ENCODE measurements at places on chromosomes 2 and 18.

DNA sequence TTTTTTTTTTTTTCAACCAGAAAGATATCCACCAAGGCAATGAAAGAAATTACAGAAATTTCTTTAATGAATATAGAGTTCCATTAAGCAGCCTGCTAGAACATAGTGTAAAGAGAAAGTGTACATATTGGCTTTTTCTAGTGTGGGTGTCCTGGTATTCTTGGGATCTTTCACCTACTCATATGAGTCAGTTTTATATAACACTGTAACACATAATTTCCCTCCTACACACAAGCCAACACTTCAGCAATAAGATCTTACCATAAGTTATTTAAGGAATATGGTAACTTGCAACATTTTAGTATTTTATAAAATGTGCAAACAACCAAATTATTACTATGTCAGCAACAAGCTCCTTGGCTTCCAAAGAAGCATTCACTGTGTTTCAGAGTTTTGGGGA, 59.9 kb downstream of the ZRANB3 start:
- DNase-seq = no peak

DNA sequence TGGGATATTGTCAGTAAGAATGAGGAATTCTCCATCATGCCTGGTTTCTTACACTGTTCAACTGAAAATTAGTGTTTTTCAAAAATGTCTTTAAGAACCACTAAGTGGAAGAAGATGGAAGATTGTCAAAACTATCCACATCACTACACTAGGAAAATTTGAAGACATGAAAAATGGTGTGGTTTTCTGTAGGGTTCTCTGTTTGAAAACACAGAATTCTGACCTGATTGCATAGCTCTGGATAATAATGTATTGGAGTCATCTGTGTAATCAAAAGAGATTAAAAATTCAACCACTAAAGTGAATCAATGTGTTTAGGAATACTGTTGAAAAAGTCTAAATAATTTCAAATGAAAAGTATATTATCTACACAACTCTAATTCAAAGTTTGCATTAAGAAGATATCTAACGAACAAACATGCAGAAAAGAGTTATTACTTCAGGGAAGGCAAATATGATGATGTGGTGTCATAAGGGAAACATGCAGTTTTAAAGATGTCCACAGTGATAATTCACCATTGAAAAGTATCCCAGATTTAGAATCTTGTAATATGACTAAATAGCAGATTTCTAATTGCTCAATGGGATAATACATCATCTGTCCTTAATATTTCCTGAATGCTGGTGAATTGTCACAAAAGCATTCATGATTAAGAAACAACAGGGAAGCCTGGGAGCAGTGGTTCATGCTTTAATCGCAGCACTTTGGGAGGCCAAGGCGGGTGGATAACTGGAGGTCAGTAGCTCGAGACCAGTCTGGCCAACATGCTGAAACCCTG, 116.9 kb downstream of the ERBB4 start:
- DNase-seq = peak; percentile 84

GRCh38 chr2:27736031-27736889, 35.3 kb upstream of the MRPL33 start:
- no peak for DNase-seq

DNA sequence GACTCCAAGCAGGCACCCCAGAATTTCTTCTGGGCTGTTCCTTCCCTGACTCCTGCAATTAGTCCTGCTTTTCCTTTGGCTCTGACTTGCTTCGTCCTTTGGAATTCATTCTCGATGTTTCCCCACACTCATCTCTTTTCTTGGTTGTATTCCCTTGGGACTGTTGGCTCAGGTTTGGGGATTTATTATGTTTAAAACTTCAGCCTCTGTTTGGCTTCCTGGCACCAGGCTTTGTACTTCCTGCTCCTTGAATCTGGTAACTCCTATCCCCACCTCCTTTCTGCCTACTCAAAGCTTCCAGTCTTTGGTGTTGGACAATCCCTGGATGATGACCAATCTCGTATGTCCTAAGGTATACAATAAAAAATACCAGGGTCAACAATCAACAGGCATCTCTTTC, 1.8 kb upstream of the KCNE4 start:
- no peak for DNase-seq

DNA sequence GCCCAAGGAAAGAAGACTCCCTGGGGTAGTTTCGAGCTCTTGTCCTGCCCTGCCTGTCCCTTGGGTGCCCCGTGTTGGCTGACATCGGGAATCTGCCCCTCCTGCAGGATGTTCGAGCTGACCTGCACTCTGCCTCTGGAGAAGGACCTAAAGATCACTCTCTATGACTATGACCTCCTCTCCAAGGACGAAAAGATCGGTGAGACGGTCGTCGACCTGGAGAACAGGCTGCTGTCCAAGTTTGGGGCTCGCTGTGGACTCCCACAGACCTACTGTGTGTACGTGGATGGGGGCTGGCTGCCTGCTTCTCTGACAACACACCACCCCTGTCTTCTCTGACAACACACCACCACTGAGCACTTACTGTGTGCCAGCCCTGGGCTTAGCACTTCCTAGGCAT, 210.8 kb downstream of the DYSF start:
- DNase-seq = no peak

DNA sequence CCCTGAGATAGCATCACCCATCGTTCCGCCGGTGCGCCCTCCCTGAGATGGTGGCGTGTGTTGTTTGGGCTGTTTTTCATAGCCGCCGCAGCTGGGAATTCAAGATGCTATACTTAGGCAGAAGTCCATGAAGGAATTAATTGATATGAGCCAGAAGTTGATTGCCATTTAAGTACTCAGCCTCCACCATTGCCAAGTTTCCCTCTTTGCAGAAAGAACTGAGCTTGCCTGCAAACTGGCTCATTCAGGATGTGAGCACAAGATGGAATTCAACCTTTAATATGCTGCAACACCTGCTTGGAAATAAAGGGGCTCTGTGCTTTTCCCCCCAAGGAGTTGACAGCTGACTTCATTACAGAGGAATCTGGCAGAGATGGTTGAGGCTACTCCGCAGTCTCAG, 295.5 kb downstream of the ZNF521 start:
- no peak for DNase-seq

- no peak for DNase-seq
These were observed 237.5 kb downstream of the LDLRAD4 start for GRCh38 chr18:13455960-13456481.

DNA sequence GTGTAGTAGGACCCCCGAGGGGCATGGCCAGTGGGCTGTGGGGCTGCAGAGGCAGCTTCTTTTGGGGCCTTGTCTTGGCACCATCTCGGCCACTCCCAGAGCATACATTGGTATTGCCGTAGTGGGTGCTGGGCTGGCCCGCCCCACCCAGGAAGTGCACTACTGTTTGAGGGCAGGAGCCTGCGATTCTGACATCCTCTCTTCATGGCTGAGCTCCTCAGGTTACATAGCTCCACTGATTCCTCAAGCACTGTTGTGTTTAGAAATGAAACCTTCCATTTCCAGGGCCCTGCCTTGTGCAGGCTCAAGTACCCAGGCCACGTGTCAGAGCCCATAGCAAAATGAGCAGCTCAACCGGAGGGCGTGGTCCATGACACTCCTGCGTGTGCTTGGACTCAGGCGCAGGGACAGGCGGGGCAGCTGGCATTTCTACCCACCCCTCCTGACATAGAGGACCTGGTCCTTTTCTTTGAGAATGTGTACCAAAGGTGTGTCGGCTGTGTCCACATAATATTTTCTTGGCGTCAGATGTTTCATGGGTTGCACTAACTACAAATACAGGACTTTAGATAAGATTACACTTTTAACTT, 67.9 kb downstream of the DGKD start:
- DNase-seq = no peak

GRCh38 chr2:33021542-33022227, 74.9 kb downstream of the LTBP1 start:
- DNase-seq = peak; percentile 76

DNA sequence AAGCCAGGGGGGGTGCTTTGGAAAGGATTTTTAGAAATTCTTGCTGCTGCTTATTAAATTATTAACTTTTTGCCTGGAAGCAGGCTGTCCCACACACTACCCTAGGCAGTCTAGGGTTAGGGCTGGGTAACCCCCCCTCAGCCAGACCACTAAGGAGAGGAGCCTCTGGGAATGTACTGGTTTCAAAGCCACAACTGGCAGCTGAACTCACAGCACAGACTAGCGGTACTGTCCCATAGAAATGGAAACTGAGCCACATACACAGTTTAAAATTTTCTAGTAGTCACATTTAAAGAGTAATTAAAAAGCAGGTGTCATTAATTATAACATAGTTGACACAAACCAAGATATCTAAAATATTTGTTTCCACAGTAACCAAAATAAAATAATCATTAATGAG, 50.1 kb downstream of the SPRED2 start:
- no peak for DNase-seq

GRCh38 chr2:197620133-197620532, 55.3 kb downstream of the RFTN2 start:
- no peak for DNase-seq

DNA sequence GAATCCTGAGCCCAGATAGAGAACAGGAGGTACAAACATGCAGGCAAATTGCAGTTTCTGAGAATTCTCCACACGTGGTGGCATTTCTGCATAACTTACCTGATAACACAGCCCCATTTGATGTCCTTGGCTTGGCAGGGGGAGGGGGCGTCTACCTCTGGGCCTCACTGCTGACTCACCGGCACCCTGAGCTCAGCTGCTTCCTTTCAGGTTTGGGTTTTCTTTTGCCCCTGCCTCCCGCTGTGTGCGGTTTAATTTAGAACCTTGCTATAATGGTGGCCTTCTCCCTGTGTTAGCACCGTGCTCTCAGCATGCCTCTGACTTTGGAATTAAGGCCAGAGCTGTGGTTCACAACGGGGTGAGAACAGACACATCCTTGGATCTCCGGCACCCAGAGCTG, 4.4 kb downstream of the CTIF start:
- DNase-seq = peak; percentile 32

DNA sequence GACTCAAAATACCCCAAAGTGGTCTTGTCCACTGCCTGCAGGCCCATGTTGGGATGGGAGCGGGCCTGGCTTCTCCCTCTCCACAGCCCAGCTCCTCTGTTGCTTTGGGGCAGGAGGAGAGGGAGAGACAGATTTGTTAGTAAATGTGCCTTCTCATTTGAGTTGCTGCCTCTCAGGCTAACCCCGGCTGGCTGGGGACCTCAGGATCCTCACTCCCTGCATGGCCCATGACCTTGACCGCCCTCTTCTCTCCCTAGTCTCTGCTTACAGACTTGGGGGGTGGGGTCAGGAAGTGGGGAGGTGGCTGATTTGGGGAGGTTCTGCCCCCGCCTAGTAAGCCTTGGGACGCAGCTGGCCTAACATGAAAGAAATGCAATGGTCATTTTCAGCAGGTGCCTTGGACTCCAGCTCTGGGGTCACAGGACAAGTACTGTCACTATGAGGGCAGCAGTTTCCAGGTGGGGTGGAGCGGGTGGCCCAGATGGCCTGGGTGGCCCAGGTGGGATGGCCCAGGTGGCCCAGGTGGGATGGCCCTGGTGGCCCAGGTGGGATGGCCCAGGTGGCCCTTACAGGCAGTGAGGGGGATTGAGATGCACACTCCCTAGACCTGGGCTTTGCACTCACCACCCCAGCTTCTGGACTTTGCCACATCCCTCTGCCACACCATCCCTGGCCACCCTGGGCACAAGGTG, 24.1 kb downstream of the HJURP start:
- DNase-seq = no peak

GRCh38 chr2:24164416-24164973, 10.4 kb upstream of the FAM228A start:
- no peak for DNase-seq

DNA sequence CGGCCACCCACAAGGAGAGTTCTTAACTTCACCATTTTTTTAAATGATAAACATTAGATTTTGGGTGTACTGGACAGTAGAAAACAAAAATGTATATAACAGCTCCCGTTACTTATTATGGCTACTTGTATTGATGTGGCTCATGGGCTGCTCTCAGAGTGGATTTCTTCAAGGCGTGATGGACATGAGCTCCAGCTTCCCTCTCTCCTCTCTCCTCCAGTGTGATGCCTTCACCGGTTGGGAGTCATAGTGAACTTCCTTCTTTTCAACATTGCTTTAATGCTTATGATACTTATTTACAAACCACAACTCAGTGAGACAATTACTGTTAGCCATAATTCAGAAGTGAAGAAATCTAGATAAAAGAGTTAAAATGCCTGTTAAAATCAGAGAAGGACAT, 515.2 kb downstream of the RNF144A start:
- DNase-seq = peak; percentile 41

DNA sequence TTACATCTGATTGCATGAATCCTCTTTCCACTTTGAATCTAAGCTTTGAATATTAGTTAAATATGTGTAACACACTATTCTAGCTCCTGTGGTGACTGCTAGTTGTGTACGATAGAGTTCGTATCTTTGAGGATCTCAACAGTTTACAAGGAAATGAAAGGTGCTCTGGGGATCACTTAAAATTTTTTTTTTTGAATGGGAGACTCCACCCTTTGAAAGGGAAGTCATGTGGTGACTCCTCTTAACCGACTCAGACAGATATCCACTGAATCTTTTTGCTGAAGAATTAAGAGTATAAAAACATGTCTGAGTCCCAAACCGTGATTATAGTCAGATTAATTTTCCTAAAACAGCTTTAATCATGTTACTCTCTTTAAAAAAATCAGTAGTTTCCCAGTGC, 4.0 kb downstream of the CLIP4 start:
- no peak for DNase-seq

DNA sequence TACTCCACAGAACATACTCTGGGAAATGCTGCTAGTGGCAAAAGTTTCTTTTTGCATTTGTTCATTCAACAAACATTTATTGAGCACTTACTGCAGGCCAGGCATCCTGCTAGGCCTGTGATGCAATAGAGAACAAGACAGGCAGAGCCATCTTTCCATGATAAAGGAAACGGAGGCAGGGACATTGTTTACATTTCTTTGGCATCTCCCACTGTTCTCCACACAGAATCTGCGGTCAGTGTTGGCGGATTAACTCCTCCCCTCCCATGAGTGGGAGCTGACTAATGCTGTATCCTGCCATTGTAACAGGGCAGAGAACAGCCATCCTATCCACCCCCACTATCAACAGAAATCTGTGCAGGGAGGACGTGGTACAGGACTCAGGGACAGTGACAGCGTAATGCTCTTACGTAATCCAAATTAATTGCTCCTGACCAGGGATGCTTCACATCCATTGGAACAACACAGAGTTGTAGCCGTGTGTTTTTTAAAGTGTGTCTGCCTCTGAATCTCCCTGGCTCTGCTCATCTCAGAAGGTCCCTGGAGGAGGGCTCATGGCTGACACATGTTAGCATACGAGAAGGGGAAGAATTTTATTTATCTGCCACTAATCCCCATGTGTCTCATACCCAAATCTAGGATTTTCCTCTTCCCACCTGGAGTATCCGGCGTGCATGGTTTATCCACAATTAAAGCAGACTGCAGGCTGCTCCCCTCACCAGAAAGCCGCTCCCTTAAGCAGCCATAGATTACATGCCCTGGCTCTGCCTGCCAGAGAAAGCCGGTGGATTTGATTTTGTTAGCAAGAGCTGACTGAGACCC, 32.3 kb downstream of the STEAP3 start:
- peak; percentile 99 for DNase-seq

DNA sequence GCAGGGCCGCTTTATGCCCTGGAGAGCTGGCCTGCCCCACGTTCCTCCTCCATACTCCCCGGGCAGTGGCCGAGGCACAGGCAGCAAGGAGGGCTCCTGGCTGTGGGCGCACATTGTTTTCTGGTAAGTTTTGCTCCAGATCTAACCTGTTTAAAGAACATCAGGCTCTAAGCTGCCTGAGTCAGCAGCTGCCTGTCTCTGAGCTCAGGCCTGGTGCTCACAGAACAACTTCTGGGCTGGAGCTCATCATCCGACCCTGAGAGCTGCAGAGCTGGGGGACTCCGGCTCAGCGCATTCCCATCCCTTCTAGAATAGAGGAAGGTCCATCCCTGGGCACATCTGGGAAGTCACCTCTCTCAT, 54.5 kb upstream of the PXDN start:
- no peak for DNase-seq
